EH (cell line): ENCODE measurements at places on chromosomes 5 and 9.

DNA sequence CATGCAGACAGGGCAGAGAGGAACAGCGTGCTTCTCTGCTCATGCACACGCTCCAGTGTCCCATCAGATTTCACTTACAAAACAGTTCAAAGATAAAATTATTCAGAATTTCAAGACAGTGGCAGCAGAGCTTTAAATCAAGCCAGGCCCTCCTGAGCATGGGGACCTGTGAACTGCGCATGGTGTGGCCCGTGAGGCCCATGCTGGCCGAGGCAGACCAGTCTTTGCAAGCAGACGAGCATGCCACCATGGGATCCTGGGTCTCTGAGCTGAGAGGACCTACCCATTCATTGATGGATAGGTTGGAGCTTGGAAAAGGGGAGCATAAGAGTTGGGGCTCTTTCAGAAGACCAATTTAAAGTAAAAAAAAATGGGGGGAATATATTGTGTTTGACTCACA is 35.0 kb upstream of the SAP30L start:
- DNase-seq = no peak

DNA sequence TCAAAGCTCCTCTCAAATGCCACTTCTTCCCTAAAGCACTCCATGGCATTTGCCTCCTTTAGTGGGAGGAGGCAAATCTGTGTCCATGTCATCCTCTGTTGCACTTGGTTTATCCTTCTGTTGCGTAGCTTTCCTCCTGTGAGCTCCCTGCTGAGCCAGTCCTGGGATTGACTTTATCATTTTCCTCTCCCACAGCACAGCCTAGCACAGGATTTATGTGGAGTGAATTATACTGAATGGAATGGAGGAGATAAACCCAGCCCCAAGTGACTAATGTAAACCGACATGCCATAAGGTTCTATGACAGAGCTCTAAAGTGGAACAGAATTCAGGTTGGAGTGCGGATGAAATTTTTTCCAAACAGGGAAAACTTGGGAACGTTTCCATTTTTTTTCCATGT is 26.4 kb upstream of the TOMM5 start:
- DNase-seq = peak; percentile 84

- peak; percentile 25 for DNase-seq
Measured at GRCh38 chr9:22210262-22210661, 201.2 kb upstream of the CDKN2B start.

DNA sequence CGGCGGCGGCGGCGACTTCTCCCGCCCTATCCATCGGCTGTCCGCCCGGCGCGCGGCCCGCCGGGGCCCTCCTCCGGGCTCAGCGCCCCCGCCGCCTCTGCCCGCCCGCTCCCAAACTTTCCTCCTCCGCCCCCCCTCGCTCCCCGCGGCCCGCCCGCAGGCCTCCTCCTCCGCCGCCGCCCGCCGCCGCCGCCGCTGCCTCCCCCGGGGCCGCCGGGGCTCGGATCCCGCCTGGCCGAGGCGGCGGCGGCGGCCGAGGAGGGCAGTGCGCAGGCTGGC is 460 bp upstream of the PBX3 start:
- DNase-seq = no peak

- no peak for DNase-seq
Measured at GRCh38 chr5:119629339-119629738, at the start of gene FAM170A. Gene FAM170A (plus strand): TSS chr5:119629558. CDS start chr5:119629769, 211 bp downstream.

- no peak for DNase-seq
Measured at GRCh38 chr5:16588434-16589214, 28.2 kb downstream of the RETREG1 start.

- no peak for DNase-seq
Measured at GRCh38 chr5:124444147-124444775, 302.2 kb downstream of the ZNF608 start.

DNA sequence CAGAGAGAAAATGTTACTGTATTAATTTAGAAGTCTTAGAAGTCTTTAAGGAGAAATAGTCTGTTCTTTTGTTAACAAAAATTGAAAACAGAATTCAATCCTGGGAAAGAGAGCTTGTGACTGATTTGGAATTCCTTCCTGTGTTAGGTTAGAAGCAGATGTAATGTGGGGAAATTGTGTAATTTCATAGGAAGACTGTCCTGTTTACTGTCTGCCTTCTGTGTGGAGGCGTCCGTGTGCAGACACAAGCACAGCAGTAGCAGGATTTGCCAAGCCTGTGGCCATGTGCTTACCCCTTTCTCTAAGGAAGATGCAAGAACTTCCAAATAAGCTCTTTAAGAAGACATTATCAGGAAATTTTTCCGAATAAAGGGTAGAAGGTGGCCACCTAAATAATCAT is 36.7 kb upstream of the F2R start:
- peak; percentile 43 for DNase-seq

- no peak for DNase-seq
Measured at GRCh38 chr5:112957036-112957808, 19.4 kb upstream of the DCP2 start.

DNA sequence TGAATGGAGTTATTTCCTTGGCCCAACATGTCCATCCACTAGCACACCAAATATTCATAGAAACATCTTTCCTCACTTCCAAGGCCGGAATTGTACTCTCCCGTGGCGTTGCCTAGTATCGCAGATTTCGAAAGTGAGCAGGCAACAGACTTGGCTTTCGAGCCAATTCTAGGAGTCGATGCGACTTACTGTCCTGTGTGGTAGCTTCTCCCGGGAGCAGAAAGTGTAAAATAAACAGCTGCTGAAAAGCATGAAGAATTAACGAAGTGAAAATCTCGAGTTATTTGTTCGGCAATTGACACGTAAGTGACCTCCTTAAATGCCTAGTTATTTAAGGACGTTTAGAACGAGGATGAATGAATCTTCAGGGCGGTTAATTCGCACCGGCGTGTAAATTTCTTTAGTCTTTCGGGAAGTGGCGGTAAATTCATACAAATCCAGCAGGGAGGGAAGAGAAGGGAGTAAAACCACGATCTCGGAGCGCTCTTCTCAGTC is 449 bp upstream of the PCSK5 start:
- peak; percentile 56 for DNase-seq

- DNase-seq = no peak
Measured at GRCh38 chr5:21810737-21811316, 1042.3 kb downstream of the CDH12 start.

DNA sequence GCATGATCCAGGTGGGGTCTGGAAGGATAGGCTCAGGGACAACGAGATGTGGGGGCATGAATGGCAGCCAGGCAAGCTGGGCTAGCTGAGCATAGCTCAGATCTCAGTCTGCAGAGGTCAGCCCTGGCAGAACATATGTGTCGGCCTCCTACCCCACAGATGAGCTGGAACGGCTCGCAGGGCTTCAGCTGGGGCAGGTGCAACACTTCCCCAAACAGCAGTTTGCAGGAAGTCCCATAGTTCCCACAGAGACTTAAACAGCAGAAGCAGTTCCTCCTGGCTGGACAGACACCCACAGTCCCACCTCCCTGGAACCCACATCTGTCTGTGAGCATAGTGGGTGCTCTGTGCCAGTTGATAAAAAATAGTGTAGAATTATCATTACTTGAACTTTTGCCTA is 404.6 kb downstream of the GADD45G start:
- no peak for DNase-seq
